ENCODE measurements at places on chromosomes 5 and 9. TPM values are rescaled to one million over a fixed set of nuclear protein-coding genes. Genes with fewer than 3 reads are reported as not detected.

DNA sequence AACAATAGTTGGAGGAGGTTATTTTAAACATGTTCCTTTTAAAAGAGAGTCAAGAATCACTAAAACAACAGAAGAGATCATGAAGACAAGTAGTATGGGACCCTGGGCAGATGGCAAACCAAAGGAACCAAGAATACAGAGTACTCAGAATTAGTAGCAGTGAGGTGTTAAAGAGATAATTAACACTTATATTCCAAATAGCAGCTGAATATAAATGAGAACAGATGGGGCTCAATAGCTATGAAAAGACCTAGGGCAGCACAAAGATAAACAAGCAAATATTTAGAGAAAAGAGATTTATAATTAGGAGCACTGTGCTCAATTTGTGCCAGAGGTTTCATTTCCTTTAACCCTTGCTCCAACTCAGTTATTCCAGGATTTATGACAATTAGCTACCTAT, 159.1 kb downstream of the FAM114A2 start:
- no peaks in the 10 kb centered on the region for H3K36me3 ChIP-seq
- H3K27me3 ChIP-seq, result no peaks in the 10 kb centered on the region
- no peak for DNase-seq
- H3K4me1 ChIP-seq, result peaks cover 12% of the 10 kb centered on the region
- H3K27ac ChIP-seq, result no peak overlapping the region
- no peak overlapping the region for H3K4me3 ChIP-seq

DNA sequence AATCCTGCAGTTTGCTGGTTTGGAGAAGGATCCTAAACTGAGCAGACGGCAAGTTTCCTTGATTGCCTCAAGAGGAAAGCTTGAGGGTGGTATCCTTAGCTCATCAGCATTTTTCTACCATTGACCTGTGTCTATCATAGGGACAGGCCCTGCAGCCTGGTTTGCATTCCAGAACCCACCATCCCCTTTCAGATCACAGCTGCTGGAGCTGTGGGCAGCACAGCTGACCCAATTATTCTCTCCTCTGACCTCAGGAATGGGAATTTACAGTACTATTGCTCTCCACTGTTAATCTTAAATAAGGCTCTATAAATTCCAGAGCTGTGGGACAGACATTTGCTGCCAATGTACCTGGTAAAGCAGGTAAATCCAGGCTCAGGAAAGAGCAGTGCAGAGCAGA, 163.0 kb downstream of the SPOCK1 start:
- H3K27ac ChIP-seq, result no peak overlapping the region
- no peak overlapping the region for H3K4me3 ChIP-seq
- no peaks in the 10 kb centered on the region for H3K27me3 ChIP-seq
- no peak for DNase-seq
- peaks cover 17% of the 10 kb centered on the region for H3K4me1 ChIP-seq

- no peak overlapping the region for H3K27ac ChIP-seq
- H3K27me3 ChIP-seq, result no peaks in the 10 kb centered on the region
- no peaks in the 10 kb centered on the region for H3K4me1 ChIP-seq
- peaks cover 6% of the 10 kb centered on the region for H3K36me3 ChIP-seq
- no peak overlapping the region for H3K4me3 ChIP-seq
These were observed 197.4 kb downstream of the FER start for GRCh38 chr5:108945094-108945493.

DNA sequence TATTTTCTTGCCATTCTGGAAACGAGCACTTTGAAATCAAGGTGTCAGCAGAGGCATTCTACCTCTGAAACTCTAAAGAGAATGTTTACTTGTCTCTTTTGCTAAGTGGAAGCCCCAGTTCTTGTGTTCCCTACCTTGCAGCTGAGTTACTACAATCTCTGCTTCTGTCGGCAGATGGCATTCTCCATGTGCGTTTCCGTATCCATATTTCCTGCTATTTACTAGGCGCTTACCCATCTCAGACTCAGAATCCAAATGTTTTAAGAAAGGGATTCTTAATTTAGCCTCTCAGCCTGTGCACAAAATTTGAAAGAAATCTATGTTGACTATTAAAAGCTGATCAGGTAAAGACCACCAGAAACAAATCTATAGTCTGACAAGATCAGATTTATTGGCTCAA, 221.3 kb upstream of the FTMT start:
- peaks cover 11% of the 10 kb centered on the region for H3K27me3 ChIP-seq
- no peak for DNase-seq
- peaks cover 12% of the 10 kb centered on the region for H3K4me1 ChIP-seq
- H3K27ac ChIP-seq, result no peak overlapping the region
- H3K4me3 ChIP-seq, result no peak overlapping the region
- no peaks in the 10 kb centered on the region for H3K36me3 ChIP-seq

DNA sequence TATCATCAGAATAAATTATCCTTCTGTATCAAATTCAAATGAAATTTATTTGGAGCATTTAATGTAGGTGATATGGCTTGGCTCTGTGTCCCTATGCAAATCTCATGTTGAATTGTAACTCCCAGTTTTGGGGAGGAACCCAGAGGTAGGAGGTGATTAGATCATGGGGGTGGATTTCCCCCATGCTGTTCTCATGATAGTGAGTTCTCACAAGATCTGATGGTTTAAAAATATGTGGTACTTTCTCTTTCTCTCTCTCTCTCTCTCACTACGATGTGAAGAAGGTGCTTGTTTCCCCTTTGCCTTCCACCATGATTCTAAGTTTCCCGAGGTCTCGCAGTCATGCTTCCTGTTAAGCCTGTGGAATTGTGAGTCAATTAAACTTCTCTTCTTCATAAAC, 678.4 kb upstream of the RGMB start:
- no peak for DNase-seq
- no peaks in the 10 kb centered on the region for H3K36me3 ChIP-seq
- no peak overlapping the region for H3K27ac ChIP-seq
- H3K4me1 ChIP-seq, result peaks cover 6% of the 10 kb centered on the region
- no peaks in the 10 kb centered on the region for H3K27me3 ChIP-seq

GRCh38 chr9:80954521-80954920, 734.8 kb downstream of the TLE1 start:
- no peak overlapping the region for H3K4me3 ChIP-seq
- H3K4me1 ChIP-seq, result no peaks in the 10 kb centered on the region
- no peaks in the 10 kb centered on the region for H3K27me3 ChIP-seq
- no peak overlapping the region for H3K27ac ChIP-seq

Gene PHPT1
- 131 TPM for total RNA-seq

Gene FAM78A
- 1.0 TPM for total RNA-seq

Gene IFNA13
- not detected for total RNA-seq
